ENCODE measurements at places on chromosomes 4 and X.

- DNase-seq: no peak
Observed at GRCh38 chrX:111244235-111244750, 26.0 kb downstream of the CAPN6 start.

DNA sequence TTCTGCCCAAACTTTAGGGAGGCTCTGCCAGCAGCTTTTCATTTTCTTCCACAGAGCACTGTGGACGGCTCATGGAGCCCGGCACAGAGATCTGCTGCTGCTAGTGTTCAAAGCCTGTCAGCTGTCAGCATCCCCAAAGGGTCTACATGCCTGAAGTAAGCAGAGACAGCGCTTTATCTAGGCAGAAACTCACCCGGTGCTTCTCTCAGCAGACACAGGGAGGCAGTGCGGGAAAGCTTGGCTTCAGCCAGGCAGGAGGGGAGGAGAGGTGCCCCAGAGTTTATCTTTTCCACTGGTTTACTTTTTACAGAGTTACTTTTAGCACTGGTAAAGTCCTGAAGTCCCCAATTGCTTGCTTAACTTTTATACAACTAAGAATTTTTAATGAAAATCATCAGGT is 339.3 kb downstream of the NKX6-1 start:
- DNase-seq: no peak

DNA sequence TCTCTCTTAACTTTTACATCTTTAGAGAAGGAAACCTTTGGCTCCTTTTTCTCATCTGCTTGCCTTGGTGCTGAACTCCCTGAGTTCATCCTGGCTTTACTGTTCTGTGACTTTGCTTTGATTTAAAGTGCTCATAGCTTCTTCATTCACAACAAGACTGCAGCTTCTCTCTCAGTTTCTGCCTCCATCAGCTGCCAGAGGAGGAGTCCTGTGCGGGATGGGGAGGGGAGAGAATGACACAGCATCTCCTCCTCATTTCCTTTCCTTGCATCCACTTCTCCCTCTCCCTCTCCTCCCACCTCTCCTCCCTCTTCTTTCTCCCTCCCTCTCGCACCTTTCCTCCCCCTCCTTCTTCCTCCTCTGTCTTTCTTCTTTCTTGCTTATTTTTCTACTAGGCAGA is 42.0 kb downstream of the CBLL2 start:
- DNase-seq: no peak

- no peak for DNase-seq
Observed at GRCh38 chr4:116217781-116218180, 867.6 kb downstream of the TRAM1L1 start.

DNA sequence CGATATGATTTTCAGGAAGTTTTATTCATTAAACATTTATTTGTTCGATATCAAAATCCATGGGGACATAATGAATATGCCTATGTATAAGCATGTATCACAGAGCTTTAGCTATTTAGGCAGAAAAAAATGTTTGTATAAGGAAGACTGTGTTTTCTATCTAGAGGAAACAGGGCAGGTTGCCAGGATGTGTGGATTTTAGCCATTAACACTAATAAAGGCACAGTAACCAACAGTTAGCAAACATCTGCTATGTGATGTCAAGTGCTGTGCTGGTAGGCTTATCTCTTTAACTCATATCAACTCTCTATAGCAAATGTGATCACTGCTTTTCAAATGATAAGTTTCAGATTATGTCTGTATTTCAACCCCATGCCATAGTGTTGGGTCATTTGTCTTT is 708.9 kb upstream of the HS3ST1 start:
- no peak for DNase-seq

DNA sequence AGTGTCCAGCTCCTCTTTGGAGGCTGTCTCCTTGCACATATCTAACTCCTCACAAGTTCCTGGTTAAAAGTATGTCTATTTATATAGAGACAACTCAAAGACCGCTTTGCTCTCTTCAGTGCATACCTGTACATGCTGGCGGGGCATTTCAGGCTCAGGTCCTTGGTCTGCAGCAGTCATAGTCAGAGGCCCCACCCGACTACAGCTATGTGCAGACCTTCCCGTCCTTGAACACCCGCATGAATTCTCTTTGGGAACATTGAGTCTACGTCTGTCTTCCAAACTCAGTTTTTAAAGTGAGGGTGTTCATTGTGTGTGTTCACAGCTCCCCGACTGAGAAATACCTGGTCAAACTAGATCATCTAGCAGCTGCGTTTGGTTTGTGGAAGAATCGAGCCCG is 4.2 kb downstream of the BCOR start:
- no peak for DNase-seq

DNA sequence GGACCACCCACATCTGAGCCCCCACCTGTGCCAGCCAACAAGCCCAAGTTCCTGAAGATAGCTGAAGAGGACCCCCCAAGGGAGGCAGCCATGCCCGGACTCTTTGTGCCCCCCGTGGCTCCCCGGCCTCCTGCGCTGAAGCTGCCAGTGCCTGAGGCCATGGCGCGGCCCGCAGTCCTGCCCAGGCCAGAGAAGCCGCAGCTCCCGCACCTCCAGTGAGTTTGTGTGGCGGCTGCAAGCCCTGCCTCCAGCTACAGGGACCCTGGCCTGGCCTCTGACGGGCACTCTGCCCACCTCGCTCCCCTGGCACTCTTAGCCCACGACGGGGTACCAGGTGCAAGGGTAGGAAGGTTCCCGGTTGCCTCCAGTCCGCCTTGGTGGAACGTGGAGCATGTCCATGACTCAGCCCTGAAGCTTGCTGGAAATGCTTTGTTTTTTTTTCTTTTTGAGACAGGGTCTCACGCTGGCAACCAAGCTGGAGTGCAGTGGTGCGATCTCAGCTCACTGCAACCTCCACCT is 13.7 kb upstream of the ADD1 start:
- no peak for DNase-seq

DNA sequence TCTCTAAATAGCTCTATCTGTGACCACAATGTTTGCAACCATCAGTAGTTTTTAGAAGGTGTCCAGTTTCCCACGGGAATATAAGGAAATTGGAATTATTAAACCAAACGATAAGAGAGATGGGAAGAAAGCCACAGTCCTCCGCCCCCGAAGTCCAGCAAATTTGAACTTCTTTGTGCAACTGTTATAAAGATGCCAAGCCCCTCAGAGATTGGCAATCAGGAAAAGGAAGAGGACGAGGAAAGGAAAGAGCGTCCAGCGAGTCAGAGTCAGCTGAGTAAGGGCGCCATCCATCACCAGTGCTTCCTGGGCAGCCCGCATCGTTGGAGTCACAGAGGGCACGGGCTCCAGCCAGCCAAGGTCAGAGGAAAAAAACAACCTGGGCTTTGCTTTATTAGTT is 35.7 kb downstream of the LDB2 start:
- no peak for DNase-seq

DNA sequence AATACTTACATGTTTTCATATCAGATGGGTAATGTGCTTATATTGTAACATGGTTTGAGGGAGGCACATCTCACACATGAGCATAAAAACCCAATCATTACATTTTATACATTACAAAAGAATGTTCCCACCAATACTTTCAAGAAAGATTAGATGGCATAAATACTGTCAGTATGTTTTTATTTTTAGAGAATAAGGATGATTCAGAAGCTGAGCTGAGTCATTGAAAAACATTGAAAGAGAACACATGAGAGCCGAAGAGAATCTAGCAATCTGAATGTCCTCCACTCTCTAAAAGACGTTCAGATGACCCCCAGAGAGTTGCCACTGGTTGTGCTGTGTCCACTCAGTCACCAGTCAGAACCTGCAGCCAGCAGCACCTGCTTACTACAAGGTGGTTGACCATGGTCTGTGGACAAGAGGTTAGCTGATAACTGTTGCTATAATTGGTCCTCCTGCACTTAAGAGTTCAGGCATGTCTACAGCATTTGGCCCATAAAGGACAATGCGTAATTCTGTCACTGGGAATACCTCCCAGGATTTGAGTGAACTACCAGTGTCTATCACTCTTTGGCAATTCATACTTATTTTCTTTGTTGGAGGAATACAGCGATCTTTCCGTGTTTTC is 382.2 kb upstream of the IGFBP7 start:
- DNase-seq: no peak

GRCh38 chr4:89301003-89301402 is 6.6 kb downstream of the GPRIN3 start:
- no peak for DNase-seq

DNA sequence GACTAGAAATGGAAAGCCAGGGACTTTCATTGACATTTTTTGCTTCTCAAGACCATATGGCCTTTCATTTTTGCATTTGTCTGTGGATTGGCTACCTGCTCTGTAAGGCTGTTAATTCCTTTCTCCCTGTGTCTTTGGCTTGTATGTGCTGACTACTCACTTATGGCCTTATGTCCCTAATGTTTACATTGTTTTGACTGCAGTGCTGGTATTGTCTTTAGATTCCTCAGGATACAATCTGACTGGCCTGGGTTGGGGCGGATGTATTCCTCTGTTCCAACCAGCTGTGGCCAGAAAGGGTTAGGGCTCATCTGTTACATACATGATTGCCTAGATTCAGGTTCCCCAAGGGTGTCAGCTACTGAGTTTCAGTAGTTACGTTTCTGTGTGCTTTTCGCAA is 108.1 kb downstream of the RAPGEF2 start:
- no peak for DNase-seq

GRCh38 chrX:11412715-11413623 is 119.8 kb downstream of the AMELX start:
- DNase-seq: no peak

DNA sequence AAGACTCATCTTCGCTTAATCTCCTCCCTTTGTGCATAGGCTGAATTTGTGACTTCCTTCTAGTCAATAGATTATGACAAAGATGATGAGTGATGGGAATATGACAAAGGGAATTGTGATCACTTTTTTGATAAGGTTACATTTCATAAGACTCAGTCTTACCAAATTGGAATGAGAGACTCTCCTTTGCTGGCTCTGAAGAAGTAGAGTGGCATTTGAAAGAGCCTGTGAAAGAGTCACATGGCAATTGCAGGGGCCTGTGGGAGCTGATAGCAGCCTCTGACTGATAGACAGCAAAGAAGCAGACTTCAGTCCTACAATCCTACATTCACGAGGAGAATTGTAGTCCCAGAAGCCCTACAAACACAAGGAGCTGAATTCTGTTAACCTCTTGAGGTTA is 44.9 kb upstream of the ADAMTS3 start:
- no peak for DNase-seq

- peak; percentile 31 for DNase-seq
Observed at GRCh38 chr4:8199594-8200301, 658 bp downstream of the SH3TC1 start.

DNA sequence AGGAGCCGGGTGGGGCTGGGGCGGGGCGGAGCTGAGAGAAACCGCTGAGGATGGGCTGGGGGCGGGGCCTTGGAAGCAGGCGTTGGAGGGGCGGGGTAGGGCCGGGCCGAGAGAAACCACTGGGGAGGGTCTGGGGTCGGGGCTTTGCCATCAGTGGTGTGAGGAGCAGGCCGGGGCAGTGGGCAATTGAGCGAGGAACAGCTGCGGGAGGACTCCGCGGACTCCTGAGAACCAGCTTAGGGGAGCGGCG is 1.3 kb upstream of the EOLA2 start:
- no peak for DNase-seq

DNA sequence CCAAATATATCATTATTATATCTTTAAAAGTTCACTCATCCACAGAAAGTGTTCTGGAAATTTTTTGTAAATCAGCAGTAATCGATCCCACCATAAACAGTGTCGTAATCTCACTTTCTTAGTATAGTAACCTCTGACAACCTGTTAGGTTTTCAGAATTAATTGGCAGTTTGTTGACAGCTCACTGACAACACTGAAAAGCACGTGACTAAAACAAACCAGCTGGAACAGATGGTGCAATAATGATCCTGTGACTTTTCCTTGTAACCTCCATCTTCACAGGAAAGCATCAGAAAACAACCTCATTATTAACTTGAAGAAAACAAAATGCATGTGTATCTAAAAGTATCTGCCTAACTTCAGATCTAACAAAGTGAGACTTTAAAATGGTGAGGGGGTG is 48.5 kb downstream of the FSTL5 start:
- no peak for DNase-seq

- DNase-seq: no peak
Observed at GRCh38 chrX:121641560-121641959, 594.1 kb downstream of the GLUD2 start.

DNA sequence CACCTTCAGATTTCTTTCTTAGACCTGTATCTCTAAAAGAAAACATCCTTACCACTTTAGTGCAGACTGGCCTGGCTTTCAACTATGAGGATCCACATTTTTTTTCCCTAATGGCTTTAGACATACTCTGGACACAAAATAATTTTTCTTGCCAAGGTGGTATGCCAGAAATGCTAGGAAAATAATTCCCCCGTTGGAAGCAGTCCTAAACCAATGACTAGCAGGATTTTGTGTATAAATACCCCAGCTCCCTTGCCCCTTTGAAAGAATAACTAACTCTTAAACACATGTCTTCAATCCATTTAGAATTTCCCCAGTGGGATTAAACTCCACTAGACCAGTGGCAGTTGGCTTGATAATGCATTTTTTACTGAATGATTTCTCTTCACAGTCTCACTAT is 500.5 kb upstream of the FTHL17 start:
- DNase-seq: no peak

DNA sequence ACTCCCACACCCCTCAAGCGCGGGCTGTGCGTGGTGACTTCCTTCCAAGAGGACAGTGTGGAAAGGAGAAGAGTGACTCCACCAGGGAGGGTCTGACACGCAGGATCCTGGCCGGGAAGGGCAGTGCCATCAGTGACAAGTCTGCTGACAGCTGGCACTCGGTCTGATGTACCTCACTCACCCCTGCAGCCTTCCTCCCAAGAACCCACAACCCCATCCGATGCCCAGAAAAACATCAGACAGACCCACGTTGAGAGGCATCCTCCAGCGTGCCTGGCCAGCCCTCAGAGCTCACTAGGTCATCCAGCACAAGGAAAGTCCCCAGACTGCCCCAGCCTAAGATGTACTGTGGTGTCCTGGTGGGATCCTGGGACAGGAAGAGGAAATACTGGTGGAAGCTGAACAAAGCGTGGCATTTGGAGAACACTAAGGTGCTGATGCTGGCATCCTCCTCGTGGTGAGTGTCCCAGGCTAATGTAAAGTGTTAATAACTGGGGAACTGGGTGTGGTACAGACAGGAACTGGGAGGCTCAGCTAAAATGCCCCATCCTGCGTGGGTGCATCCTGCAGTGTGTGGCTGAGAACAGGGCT is 200.0 kb upstream of the PSAPL1 start:
- DNase-seq: no peak

DNA sequence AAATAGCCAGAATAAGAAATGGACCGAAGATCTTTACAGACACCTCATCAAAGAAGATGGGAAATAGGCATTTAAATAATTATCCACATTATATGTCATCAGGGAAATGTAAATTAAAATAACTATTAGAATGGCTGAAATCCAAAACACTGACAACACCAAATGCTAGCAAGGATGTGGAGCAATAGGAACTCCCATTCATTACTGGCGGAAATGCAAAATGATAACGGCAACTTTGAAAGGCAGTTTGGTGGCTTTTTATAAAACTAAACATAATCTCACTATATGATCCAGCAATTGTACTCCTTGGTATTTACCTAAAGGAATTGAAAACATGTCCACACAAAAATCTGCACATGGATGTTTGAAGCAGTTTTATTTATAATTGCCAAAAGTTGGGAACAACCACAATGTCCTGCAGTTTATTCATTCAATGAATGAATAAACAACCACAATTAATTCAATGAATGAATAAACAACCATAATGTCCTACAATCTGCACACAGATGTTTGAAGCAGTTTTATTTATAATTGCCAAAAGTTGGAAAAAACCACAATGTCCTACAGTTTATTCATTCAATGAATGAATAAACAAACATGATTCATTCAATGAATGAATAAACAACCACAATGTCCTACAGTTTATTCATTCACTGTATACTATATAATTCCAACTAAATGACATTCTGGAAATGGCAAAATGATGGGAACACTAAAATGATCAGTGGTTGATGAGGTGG is 117.6 kb upstream of the PCDH18 start:
- DNase-seq: no peak

- no peak for DNase-seq
Observed at GRCh38 chr4:183831683-183832082, 73.4 kb upstream of the STOX2 start.
